ENCODE measurements at places on chromosomes 7 and 10.

DNA sequence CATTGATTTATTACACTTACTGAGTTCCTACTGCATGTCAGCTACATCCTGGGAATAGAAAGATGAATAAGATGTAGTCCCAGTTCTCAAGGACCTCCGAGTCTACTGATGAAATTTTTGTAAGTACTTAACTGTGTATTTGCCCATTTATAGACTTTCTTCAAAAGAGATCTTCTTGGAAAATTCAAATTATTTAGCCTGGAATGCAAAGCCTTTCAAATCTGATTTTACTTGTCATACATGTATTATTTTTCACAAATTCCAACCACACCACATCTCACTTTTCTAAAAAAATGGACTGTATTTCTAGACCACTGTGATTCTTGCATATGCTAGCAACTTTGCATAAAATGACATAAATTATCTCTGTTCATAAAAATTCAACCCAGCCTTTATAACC is 581.3 kb downstream of the ATRNL1 start:
- DNase-seq: no peak

DNA sequence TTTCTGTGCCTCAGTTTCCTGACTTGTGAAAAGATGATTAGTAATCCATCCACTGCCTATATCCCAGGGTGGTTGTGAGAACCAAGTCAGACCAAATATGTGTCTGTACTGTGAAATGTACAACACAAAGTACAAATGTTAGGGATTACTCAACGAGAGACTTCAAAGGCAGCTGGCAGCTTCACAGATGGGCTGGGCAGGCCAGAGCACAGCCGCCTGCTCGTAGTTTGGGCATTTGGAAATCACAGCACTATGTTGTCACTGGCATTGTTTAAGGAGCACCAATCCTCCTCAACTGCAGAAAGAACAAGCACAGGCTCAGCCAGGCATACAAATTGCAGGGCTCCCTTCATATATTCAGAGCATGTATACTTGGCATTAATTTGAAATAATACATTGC is 64.5 kb upstream of the C10orf90 start:
- DNase-seq: no peak

GRCh38 chr7:75716992-75717626 is 21.6 kb downstream of the HIP1 start:
- no peak for DNase-seq

DNA sequence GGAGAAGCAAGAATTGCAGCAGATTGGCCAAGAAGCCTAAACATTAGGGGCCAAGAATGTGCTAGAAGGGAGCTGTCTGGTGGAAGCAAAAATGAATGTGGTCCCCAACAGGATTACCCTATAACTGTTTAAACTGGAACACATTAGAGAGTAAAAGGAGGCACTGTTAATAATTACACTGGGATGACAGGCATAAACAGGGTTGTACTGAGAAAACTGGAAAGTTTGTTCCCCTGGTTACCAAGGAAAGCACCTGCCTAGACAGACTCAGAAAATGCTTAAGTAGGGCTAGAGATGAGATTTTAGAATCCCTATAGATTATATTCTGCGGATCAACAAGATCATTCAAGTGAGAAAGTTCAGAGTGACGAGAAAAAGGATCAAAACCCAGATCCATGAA is 100.8 kb downstream of the CTTNBP2 start:
- no peak for DNase-seq

- DNase-seq: no peak
These were observed 114.2 kb downstream of the C10orf105 start for GRCh38 chr10:71605263-71605962.

DNA sequence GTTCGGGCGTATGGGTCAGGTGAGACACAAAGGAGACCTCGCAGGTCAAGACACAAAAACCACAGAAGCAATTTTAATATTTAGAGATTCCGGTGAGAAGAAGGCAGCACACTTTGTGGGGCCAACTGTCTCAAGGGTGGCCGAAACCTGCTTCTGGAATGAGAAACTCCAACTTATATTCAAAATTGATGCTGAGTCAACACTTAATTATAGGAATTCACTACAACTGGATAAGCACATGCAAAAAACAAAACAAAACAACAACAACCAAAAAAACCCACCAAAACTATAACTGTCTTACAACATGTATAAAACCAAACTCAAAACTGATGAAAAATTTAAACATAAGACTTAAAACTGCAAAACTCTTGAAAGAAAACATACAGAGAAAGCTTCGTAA is 593.3 kb downstream of the POM121L12 start:
- no peak for DNase-seq

DNA sequence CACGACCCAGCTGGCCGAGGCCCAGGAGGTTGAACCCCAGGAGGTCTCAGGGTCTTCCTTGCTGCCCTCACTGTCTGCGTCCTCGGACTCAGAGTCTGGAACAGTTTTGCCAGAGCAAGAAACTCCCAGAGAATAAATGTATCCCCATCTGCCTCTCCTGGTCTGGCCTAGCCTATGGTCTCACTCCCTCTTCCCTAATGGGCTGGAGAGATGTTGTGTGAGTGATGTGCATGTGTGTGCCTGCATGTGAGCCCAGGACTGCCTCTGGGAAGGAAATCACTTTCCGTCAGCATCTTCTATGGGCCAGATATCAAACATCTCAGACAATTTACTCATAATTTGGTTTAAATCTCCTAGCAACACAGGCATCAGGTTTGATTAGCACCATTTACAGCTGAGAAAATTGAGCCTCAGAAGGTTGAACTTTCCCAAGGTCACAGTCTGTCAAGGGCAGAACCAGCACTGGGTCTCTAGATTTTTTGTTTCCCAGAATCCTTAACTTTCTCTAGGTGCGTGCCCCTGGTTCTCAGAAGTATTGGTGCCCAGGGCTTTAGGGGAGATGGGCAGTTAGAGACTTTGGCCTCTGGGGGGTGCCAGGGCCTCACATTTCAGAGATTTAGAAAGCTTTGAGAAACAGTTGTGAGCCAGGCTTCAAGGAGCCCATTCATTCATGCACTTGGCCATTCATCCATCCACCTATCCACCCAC is 4.9 kb downstream of the TMEM270 start:
- peak; percentile 36 for DNase-seq

DNA sequence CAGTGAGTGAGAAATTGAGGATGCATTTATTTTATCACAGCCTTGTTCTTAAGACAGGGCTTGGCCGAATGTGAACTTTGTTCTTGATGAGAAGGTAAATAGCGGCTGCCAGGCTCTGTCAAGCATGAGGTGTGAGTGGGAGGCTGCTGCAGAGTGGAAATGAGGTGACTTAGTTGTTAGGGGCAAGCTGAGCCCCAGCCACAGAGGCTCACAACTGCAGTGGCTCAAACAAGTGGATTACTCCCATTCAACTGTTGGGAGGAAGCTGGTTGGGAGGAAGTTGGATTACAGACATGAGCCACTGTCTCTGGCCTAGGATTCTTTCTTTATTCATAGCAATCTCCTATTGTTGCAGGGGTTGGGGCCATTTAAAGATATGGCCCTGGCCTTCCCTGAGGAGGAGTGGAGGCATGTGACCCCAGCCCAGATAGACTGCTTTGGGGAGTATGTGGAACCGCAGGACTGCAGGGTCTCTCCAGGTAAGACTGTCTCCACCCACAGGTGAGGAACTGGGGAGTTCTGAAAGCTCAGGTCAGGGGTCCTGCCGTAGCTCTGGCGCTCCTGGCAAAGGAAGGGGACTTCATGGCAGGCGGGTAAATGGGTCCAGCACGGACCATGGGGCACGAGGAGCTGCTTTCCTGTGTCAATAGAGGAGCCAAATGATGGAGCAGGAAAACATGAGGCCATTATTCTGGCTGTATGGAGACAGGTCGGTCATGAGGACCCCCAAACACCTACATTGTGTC is 7.1 kb downstream of the ZSCAN25 start:
- DNase-seq: no peak

DNA sequence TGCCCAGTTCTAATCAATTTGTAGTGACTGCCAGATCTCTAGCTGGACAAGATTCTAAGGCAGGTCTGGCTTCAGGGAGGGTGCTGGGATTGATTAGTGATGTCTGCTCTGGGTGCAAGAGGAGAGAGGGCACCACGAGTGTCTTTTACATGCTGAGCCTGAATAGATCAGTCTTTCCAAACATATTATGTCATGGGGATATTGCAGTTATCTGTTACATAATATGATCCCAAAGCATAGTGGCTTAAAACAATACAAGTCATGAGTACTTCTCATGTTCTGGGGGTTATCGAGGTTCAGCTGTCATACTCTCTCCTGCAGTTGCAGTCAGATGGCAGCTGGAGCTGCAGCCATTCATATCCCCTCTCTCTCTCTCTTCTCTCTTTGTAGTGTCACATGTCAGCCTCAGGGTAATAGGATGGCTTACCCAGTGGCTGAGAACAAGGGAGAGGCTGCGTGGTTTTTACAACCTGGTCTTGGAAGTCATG is 26.0 kb downstream of the SLC29A3 start:
- DNase-seq: no peak

GRCh38 chr10:102578782-102579181 is 65.5 kb upstream of the TRIM8 start:
- no peak for DNase-seq

- no peak for DNase-seq
These were observed 145.0 kb downstream of the PARD3 start for GRCh38 chr10:34670081-34670480.

GRCh38 chr10:133254421-133255120 is 16.9 kb downstream of the VENTX start:
- no peak for DNase-seq

- DNase-seq: no peak
These were observed 17.1 kb upstream of the CPA1 start for GRCh38 chr7:130363026-130363847.

DNA sequence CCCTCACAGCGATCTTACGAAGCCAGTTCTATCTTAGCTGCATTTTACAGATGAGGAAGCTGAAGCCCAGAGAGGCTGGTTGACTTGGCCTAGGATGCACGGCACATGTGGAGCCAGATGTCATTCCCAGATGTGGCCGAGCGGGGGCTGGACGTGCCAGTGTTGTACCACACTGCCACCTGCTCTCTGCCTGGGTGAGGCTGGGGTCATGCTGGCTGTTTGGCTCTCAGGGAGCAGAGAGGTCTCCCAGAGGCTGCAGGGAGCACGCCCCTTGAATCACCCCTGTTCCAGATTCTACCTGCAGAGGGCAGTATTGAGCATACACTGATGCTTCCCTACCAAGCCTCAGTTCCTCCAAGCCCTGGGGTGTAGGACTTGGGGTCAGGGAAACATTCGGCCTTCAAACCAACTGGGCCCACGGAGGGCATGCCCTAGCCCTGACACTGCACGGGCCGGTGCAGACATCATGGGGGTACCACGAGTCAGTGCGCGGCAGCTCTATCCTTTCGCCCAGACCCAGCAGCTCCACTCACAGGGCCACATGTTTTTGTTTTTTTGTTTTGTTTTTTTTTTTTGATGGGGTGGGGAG is 3.8 kb upstream of the GTF2IRD1 start:
- peak; percentile 84 for DNase-seq

DNA sequence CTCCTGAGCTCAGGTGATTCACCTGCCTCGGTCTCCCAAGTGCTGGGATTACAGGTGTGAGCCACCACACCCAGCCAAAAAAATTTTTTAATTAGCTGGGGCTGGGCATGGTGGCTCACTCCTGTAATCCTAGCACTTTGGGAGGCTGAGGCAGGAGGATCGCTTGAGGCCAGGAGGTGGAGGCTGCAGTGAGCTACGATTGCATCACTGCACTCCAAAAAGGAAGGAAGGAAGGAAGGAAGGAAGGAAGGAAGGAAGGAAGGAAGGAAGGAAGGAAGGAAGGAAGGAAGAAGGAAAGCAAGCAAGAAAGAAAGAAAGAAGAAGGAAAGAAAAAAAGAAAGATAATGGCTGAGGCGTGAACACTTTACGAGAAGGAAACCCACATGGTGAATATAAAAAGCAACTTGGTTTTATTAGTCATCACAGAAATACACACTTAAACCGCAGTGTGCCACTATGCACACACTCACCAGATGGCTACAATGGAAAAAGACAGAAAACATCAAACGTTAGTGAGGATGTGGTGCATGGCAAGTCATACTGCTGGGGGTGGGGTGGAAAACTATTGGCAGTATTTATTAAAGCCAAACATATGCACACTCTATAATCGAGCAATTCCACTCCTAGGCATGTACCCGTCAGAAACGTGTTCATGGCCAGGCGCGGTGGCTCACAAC is 4.4 kb upstream of the CCL26 start:
- DNase-seq: no peak

GRCh38 chr7:91299952-91300775 is 35.9 kb downstream of the FZD1 start:
- no peak for DNase-seq

- no peak for DNase-seq
These were observed 103.3 kb downstream of the CHRM2 start for GRCh38 chr7:136971776-136972175.

- DNase-seq: no peak
These were observed 884 bp upstream of the PRF1 start for GRCh38 chr10:70603449-70603801.

- DNase-seq: no peak
These were observed 8.0 kb downstream of the OPN1SW start for GRCh38 chr7:128767475-128768110.

DNA sequence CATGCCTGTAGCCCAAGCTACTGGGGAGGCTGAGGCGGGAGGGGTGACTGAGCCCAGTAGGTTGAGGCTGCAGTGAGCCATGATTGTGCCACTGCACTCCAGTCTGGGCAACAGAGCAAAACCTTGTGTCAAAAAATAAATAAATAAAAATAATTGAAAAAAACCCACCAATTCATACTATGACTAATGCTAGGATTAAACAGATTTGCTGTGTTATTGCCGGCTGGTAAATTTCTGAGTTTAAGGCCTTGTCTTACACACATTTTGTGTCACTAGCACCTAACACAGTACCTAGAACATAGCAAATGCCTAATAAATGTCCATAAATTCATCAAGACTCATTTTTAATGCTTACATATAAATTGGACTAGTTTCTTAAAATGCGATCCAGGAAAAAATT is 8.7 kb downstream of the ESYT2 start:
- no peak for DNase-seq

DNA sequence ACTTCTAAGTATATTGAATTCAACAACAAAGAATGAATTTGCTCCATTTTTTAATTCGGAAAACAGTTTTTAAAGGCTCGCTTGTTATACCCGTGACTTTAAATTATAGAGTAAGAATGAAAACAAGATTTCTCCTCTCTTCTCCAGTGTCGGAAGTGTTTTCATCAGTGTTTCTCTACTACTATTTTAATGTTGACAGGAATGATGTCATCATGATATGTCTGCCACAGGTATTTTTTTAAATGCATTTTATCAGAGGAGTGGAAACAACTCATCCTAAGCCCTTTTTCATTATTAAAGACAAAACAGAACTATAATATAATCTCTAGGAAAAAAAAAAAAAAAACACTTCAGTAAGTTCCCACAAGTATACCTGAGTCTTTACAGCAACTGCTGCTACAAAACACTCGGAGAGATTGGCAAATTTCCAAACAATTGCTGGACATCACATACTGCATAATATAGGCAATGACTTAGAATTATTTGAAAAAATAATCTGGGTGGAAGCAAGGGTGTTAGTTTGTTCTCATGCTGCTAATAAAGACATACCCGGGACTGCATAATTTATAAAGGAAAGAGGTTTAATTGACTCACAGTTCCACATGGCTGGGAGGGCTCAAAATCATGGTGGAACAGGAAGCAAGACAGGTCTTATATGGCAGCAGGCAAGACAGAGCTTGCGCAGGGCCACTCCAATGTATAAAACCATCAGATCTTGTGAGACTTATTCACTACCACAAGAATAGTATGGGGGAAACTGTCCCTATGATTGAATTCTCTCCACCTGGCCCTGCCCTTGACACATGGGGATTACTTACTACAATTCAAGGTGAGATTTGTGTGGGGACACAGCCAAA is 4.8 kb upstream of the RNF32 start:
- DNase-seq: no peak

- no peak for DNase-seq
These were observed 67.1 kb downstream of the MTURN start for GRCh38 chr7:30201921-30202320.
